Heart left ventricle (tissue), 16 donors: ENCODE measurements at places on chromosomes 6 and 20. TPM values are rescaled to one million over a fixed set of nuclear protein-coding genes. Genes with fewer than 3 reads are reported as not detected.

GRCh38 chr6:71421611-71422010 is 133.0 kb downstream of the OGFRL1 start:
- peak overlapping the region; percentile 98 for H3K27ac ChIP-seq
- DNase-seq = no peak
- no peak overlapping the region for H3K4me3 ChIP-seq
- H3K36me3 ChIP-seq = peaks cover 6% of the 10 kb centered on the region
- peaks cover 23% of the 10 kb centered on the region for H3K4me1 ChIP-seq

GRCh38 chr6:105803442-105803841 is 282.7 kb upstream of the PRDM1 start:
- H3K4me1 ChIP-seq = no peaks in the 10 kb centered on the region
- DNase-seq = no peak

DNA sequence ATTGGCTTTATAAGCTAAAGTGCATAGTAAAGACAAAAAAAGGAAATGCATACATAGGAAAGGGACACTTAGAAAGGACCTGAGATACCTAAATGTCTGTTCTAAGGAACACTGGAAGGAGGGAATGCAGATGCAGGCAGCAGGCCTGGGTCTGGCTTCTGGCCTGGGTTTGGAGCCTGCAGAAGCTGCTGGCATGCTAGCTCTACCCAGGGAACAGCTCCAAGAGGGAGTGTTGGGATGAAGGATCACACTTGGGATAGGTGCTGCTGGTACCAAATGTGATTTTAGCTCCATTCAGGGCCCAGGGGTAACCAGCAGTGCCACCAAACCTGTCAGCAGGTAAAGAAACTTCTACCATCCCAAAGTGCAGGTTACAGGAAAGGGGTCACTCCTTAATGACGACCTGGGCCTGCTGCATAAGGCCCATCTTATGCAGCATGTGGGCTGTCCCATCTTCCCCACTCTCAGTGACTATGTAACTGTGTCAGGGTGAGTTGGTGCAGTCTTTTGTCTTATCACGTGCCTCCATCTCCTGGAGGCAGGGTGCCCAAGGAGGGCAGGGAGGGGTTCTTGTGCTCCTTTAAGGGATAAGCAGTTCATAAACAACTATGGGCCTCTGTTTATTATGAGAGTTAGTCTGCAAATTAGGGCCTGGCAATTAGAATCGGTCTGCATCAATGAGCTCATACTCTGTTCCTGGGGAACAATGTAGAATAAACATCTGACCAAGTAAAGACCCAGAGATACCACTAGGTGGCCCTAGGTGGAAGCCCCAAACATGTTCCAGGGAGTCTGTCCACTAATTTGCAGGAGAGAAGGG is 26.9 kb downstream of the DDX27 start:
- H3K27me3 ChIP-seq = no peaks in the 10 kb centered on the region
- H3K4me1 ChIP-seq = peaks cover 15% of the 10 kb centered on the region

GRCh38 chr6:143074101-143074500 is 13.4 kb downstream of the AIG1 start:
- no peak overlapping the region for H3K4me3 ChIP-seq
- H3K27me3 ChIP-seq = no peaks in the 10 kb centered on the region
- H3K27ac ChIP-seq = no peak overlapping the region
- no peak for DNase-seq
- no peaks in the 10 kb centered on the region for H3K4me1 ChIP-seq
- H3K36me3 ChIP-seq = no peaks in the 10 kb centered on the region

- H3K36me3 ChIP-seq = no peaks in the 10 kb centered on the region
- H3K4me3 ChIP-seq = no peak overlapping the region
- H3K27me3 ChIP-seq = no peaks in the 10 kb centered on the region
- no peaks in the 10 kb centered on the region for H3K4me1 ChIP-seq
- DNase-seq = no peak
- peak overlapping the region; percentile 69 for H3K27ac ChIP-seq
Measured at GRCh38 chr6:139338795-139339194, 35.7 kb downstream of the CITED2 start.

GRCh38 chr20:41462372-41463161 is 95.9 kb upstream of the EMILIN3 start:
- no peak overlapping the region for H3K4me3 ChIP-seq
- H3K36me3 ChIP-seq = peaks cover 16% of the 10 kb centered on the region
- DNase-seq = no peak
- H3K4me1 ChIP-seq = no peaks in the 10 kb centered on the region
- no peaks in the 10 kb centered on the region for H3K27me3 ChIP-seq
- H3K27ac ChIP-seq = no peak overlapping the region

ARMH2 gene
- not detected for total RNA-seq

- H3K4me1 ChIP-seq = no peaks in the 10 kb centered on the region
- no peaks in the 10 kb centered on the region for H3K36me3 ChIP-seq
- no peak overlapping the region for H3K4me3 ChIP-seq
- no peaks in the 10 kb centered on the region for H3K27me3 ChIP-seq
- no peak overlapping the region for H3K27ac ChIP-seq
Measured at GRCh38 chr6:73798592-73798991, 102.6 kb downstream of the CD109 start.

DNA sequence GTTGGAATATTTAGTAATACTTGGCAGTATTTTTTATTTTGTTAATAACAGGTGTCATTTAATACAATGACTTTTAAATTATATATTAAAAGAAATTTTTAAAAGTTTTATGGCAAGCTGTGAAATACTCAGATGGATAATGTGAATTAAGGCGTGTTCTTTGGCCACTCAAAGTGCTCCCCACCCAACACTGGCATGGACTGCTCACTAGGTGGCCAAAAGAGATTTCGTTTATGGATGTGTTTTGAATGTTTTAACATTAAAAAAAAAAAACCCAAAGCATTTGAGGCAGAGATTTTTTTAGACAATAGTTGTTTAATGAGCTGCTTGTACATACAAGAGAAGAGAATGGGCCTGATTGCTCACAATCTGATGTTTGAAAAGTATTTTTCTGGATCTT is 86.5 kb downstream of the QKI start:
- H3K27ac ChIP-seq = peak overlapping the region; percentile 20
- no peaks in the 10 kb centered on the region for H3K27me3 ChIP-seq
- no peak overlapping the region for H3K4me3 ChIP-seq

DNA sequence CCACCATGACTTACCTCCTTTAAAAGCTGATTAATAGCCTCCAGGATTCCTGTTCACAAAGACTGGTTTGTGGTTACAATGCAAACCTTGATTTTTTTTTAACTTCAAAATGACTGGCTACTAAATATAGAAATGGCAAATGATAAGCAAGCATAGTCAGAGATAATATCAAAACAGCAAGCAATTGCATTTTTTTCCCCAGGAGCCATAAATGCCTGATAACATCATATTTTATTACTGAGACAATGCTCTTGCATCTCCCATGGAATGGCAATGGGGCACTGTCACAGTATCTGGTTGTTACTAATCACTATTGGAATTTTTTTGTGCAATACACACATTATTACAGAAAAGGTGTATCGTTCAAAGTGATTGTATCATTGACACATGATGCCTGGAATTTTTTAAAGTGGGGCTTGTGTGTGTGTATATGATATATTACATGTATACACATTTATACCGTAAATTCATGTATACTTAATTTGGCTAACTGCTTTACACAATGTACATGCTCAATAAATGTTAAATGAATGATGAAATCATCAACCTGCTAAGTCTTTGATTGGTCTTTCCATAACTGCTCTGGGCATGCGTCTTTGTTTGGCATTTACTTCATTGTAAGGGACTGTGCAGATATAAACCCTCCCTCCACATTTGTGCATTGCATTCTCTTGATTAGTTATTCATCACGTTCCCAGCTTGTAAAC is 980 bp upstream of the SALL4 start:
- no peaks in the 10 kb centered on the region for H3K36me3 ChIP-seq
- DNase-seq = no peak
- no peak overlapping the region for H3K27ac ChIP-seq
- peaks cover 29% of the 10 kb centered on the region for H3K27me3 ChIP-seq

DNA sequence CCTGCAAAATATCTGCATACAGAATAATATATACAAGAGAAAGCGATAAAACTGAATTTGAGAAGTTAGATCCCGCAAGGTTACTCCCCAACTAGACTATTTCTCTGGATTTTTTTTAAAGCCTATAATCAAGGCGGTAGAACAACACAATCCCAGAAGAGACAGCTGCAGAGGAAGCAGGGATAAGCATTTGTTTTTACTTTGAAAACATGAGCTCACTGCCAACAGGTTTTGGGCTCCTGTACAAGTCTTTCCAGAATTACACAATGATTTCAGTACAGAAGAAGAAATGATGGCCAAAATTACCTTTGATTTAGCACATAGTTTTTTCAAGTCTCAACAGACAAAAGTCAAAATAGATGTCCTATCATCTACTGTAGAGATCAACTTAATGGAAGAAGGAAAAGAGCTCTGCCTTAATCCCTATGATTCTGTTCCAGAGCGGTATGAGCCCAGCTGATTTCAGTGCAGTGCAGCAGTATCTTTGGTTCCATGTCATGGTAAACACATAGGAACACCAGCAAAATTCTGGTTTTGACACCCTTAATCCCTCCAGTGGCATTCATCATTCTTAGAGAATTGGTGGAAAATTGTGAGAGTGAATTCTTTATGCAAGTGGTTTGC is 304.3 kb downstream of the HDGFL1 start:
- peaks cover 7% of the 10 kb centered on the region for H3K4me1 ChIP-seq
- no peak overlapping the region for H3K4me3 ChIP-seq
- no peak for DNase-seq
- no peak overlapping the region for H3K27ac ChIP-seq
- H3K27me3 ChIP-seq = no peaks in the 10 kb centered on the region

DNA sequence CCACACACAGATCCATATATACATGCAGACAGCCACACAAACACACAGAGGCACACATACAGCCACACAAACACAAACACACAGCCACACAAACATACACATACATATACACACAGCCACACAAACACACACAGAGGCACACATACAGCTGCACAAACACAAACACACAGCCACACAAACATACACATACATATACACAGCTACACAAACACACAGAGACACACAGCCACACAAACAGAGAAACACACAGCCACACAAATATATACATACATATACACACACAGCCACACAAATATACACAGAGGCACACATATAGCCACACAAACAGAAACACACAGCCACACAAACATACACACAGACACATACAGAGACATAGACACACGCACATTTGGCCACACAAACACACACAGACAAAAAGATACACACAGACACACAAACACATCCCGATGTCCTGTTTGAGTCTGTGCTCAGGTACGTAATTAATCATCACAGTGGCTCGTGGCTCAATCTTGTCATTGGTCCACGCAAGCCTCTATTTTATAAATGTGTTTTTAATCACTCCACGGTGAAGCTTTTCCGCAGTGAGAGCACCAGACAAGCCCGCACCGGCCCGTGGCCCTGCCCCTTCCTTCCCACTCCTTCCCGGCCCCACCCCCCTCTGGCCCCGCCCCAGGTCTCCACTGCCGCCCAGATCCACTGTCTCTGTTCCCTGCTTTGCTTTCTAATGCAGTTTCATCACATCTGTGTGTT is 135.3 kb downstream of the CDH4 start:
- peaks cover 3% of the 10 kb centered on the region for H3K27me3 ChIP-seq
- H3K4me1 ChIP-seq = no peaks in the 10 kb centered on the region
- DNase-seq = no peak
- H3K4me3 ChIP-seq = no peak overlapping the region
- H3K36me3 ChIP-seq = no peaks in the 10 kb centered on the region

BNIP5 gene
- not detected for total RNA-seq

DNA sequence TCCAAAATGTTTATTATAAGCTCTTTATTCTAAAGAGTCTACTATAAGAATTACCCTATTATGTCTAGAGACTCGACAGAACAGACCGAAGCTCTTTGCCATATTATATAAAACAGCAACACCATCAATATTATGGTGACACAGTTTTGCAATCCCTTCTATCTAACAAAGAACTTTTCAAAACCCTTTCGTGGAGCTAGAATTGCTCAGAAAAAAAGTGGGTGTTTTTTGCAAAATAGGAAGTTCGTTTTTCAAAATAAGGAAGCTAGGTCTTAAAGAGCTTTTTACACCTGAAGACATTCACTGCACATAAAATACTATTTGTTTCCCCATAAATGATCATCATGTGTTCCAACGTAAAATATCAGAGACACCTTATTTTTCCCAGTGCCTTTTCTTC is 240.0 kb downstream of the FOXC1 start:
- no peak overlapping the region for H3K27ac ChIP-seq
- no peaks in the 10 kb centered on the region for H3K4me1 ChIP-seq
- H3K4me3 ChIP-seq = no peak overlapping the region
- no peak for DNase-seq

GRCh38 chr6:154537511-154538325 is 27.2 kb upstream of the CNKSR3 start:
- DNase-seq = no peak
- H3K36me3 ChIP-seq = no peaks in the 10 kb centered on the region
- H3K4me1 ChIP-seq = no peaks in the 10 kb centered on the region
- H3K27ac ChIP-seq = no peak overlapping the region

RBM24 gene
- 107 TPM for total RNA-seq

- peak overlapping the region; percentile 76 for H3K27ac ChIP-seq
- peak; percentile 69 for DNase-seq
- peak overlapping the region; percentile 49 for H3K4me3 ChIP-seq
- H3K4me1 ChIP-seq = peaks cover 19% of the 10 kb centered on the region
- H3K27me3 ChIP-seq = no peaks in the 10 kb centered on the region
Measured at GRCh38 chr6:35719830-35720733, 16.8 kb upstream of the ARMC12 start.

DNA sequence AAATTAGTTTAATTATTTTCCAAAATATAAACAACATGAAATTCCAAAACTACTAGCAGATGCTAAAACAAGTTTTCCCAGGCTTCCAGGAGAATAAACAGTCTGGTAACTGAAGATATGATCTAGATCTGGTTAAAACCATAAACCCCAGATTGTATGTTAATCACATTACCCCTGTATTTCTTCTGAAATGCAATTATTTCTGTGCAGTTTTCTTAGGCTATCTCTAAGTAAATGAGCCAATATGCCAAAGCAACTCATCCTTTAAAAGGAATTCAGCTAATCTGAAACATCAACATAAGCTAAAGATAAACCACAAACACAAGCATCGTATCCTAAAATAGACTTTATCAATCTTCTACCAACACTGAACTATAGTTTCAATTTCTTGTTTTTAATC is 44.6 kb upstream of the SENP6 start:
- H3K4me3 ChIP-seq = no peak overlapping the region
- no peaks in the 10 kb centered on the region for H3K36me3 ChIP-seq
- no peak for DNase-seq
- no peaks in the 10 kb centered on the region for H3K4me1 ChIP-seq
- H3K27me3 ChIP-seq = no peaks in the 10 kb centered on the region

GRCh38 chr6:118758946-118759345 is 107.6 kb upstream of the CEP85L start:
- no peaks in the 10 kb centered on the region for H3K27me3 ChIP-seq
- H3K4me3 ChIP-seq = no peak overlapping the region
- H3K27ac ChIP-seq = no peak overlapping the region
- H3K4me1 ChIP-seq = no peaks in the 10 kb centered on the region

FAM50B gene
- total RNA-seq = 21.5 TPM
